ENCODE measurements at places on chromosomes 5 and 9.

GRCh38 chr5:31688515-31689092, 49.7 kb downstream of the PDZD2 start:
- no peak for DNase-seq

- DNase-seq = no peak
Measured at GRCh38 chr9:71801826-71802225, 33.5 kb upstream of the CEMIP2 start.

DNA sequence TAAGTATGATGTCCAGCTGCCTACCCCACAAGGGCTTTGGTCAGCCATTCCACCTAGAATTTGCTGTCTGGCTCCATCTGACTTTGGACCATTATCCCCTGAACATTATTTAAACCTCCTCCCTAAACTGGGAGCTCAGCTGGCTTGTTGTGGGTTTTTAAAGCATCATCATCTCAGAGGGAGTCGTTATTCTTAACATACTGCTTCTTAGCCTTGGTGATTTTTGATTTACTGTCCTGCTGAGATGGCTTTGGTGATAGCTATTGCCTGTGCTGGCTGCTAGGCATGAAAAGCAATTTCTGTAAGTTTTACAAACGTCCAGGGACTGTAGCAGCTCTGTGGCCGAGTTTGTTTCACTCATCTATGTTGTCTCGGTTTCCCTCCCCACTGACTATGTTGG, 256.1 kb downstream of the NR3C1 start:
- no peak for DNase-seq

- DNase-seq = no peak
Measured at GRCh38 chr5:180235846-180236245, 26.8 kb upstream of the RASGEF1C start.

- no peak for DNase-seq
Measured at GRCh38 chr9:131442351-131442750, 48.5 kb downstream of the PRRC2B start.

DNA sequence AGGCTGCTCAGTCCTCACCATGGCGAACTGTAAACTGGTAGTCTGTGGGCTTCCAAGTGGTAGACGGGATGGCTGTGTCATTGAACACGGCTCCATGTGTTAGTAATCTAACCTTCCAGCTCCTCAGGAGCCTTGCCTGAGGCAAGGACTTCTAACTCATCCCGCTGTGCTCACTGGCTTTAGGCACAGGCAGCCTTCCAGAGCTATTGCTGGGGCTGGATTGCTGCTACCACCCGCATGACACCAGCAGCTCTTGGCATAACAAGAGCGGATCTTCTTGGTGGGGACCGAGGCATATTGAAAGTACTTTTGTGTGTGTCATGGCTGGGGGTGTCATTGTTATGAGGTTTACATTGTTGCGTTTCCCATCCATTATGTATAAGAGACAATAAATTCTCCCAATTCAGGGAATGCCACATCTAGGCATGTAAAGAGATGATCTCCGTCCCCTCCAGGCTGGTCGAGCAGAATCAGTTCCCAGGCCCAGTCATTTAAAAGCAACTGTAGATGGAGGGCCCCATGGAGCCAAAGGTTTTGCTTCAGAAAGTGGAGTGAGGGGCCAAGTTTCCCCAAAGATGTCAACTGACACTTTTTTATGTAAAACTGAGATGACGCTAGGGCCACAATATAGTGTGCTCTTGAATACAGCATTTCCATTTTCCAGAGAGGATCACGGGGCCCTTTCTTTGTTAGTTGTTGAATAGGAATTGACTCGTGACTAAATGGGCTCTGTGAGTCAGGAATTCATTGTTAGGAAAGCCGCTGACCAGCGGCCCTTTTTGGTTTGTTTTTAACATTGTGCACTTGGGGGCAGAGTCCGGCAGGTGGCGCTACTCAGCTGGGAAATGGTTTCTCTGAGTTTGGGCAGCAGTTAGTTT, 759.5 kb downstream of the TAF11L14 start:
- DNase-seq = peak; percentile 39

DNA sequence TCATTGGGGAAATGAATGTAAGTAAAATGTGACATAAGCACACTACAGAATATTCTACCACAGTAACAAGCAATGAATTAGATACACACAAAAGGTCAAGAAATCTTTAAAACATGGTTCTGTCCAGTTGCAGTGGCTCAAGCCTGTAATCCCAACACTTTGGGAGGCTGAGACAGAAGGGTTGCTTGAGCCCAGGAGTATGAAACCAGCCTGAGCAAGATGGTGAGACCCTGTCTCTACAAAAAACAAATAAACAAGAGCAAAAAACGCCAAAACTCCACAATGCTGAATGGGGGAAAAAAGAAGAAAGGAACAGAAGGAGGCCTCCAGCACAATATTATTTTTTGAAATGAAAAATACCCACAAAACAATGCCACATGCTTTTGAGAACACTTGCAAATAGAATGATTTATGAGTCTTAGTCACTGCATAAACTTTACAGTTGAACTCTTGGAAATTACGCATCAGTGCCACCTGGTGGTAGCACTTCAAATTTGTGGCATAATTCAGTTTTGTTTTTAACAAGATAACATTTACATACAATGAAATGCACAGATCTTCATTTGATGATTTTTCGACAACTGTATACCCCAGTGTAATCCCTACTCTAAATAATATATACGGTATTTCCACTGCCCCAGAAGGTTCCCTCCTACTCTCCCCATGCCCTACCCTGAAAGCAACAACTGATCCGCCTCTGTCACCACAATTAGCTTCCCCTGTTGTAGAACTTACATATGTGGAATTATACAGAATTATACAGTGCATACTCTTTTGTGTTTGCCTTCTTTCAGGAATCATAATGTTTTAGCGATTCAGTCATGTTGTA, 14.4 kb upstream of the SPINK4 start:
- DNase-seq = peak; percentile 60

GRCh38 chr5:1153428-1153827, 41.6 kb upstream of the SLC12A7 start:
- DNase-seq = no peak

DNA sequence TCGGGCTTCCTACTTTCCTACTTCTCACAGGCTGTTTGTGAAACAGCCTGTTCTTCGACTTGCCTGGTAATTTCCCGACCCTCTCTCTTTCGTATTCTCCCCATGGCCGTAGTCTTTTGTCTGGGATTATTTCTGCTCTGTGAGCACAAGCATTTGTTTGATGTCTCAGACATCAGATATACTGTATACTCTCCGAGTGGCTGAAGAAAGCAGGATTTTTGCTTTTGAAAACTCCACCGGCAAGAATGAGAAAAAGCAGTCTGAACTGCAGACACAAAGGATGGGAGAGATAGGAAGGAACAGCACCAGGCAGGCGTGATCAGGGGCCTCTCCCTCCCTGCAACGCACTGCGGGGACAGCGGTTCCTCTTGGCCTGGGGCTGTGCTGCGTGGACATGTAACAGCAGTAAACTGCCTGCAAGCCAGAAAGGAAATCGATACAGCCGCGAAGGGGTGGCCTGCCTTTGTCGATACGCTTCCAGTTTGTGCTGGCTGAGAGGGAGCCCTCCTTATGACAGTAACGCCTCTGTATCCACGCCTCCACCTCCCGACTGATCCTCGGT, 313.9 kb upstream of the TLE4 start:
- no peak for DNase-seq

- DNase-seq = no peak
Measured at GRCh38 chr9:124532897-124533296, 25.7 kb upstream of the NR5A1 start.

DNA sequence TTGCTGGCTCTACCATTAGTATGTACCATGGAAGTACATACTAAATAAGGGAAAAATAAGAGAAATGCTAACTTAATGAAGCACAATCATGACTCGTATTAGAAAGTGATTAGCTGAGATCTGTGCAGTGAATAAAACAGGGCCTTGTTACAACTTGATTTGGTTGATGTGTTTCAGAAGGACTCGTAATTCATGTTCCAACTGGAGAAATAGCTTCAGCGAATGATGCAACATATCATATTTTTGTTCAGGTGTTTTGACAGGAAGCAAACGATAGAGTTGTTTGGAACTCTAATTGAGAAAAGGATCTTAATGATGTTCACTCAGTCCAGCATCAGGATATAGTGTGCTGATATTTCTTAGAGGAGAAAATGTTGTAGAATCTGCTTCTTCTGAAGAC, 474.6 kb upstream of the WWC1 start:
- no peak for DNase-seq

GRCh38 chr9:99682378-99682777, 139.3 kb upstream of the NR4A3 start:
- DNase-seq = no peak

DNA sequence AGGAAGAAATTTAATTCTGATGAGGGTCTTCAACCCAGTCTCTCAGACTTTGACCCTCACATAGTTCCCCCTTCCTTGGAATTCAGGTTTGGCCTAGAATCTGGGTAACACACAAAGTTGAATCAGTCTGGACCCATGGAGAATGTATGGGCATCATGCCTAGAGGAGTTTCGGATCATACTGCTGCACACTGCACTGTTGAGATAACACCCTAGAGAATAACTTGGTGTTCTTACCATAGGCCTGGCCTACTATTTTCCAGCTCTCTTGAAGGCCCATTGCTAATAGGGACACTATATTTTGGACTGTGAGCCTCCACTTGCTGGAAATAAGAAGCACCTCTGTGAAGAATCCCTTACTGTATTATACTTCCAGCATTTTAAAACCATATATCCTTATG, 413.5 kb downstream of the PLK2 start:
- no peak for DNase-seq

DNA sequence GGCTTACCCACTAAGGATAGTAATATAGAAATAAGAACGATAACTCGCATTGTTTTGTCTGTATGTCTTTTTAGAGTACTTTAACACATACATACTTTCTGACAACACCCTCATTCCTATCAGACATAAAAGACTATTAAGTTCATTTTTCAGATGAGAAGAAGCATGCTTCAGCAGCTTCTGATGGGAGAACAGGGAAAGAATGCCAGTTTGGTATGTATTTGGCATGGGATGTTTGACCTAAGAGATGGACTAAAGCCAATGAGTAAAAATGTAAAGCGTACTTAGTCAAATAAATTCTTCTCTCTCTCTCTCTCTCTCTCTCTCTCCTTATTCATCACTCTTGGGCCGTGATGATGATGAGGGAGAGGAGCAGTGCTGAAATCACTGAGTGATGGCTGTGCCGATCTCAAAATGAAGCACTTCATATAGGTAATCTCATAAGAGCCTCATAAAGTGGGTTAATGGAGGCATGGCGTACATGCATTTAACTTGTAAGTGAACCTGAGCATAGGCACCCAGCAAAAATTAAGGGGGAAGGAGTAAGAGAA, 71.5 kb downstream of the SLIT3 start:
- DNase-seq = no peak

GRCh38 chr5:65190328-65191053, 291.2 kb downstream of the ADAMTS6 start:
- DNase-seq = no peak
